ENCODE measurements at places on chromosomes 4 and X.
A peak's percentile ranks its signal among the peaks of the same experiment; 100 is the strongest.

DNA sequence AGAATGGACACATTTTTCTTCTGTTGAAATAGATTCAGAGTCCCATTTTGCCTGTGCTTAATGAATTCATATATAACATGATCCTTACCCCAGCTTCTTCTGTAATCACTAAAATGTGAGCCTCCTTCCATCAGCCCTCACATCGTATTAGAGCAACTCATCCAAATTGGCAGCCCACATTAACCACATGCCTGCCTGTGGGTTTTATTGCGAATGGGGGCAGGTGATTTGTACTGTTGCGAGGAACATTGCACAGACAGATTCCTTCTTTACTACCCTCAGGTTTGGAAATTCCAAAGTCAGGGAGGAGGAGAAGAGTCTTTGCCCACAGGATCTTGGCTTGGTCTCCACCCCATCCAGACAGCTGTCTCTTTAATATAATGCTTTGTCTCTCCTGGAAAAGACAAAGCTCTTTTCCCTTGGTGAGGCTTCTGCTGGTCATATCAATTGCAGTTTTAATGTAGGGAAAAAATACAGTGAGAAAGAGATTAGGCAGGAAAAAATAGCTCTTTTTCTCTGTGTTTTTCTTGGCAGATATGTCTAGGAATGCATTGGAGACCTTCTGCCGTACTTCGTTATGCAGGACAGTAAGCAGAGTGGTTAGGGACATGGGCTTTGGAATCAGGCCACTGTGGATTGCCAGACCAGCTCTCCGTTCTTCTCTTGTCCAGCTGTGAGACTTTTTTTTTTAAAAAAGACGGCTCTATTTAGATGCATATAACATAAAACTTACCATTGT is 371.2 kb downstream of the AFF2 start:
- peak; percentile 14 for DNase-seq

- no peak for DNase-seq
Measured at GRCh38 chrX:99073551-99073950, 1336.5 kb downstream of the PCDH19 start.

DNA sequence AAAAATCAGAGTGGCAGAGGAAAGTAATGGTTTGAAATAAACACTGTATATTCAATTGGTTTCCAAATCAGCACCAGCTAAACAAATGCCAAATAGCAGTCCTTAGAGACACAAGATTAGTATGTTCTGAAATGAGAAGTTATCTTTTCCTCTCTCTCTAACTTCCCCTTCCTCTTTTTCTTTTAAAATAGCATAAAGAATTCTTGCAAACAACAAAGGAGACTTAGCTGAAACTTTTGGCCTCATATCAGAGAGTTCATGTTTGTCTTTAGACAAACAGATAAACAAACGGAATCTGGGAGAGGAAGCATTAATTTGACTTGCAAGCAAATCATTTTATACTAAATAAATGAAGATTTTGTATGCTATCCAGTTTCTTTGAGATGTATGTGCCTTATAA is 399.0 kb downstream of the GBA3 start:
- DNase-seq, result no peak

GRCh38 chrX:39534949-39535348 is 562.8 kb downstream of the BCOR start:
- no peak for DNase-seq
